ENCODE measurements at places on chromosomes 16 and 17.

DNA sequence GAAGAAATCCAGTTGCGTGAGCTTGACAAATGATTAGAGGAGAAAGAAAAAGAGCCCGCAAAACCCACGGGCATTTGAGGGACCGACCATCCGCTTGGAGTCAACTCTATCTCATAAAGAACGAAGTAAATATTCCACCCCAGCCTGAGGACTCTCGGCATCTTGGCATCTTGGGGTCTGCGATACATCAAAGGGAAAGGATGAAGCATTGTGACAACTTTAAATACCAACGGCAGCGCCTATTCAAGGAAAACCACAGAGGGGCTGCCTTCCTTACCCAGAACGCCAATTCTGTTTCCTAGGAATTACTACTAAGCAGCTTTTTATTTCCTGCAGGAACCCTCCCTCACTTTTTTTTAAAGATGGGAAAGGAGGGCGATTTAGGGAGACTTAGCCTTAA, 152.2 kb downstream of the FOXL1 start:
- DNase-seq = no peak

DNA sequence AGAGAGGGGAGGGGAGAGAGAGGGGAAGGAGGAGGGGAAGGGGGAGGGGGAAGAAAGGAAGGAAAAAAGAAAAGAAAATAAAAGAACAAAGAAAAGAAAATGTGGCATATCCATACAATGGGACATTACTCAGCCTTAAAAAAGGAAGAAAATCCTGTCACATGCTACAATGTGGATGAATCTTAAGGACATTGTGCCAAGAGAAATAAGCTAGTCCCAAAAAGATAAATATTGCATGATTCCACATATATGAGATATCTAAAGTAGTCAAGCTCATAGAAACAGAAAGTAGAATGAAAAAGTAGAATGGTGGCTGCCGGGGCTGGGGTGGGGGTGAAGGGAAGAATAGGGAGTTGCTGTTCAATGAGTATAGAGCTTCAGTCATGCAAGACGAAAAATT, 40.4 kb downstream of the CNGB1 start:
- no peak for DNase-seq

DNA sequence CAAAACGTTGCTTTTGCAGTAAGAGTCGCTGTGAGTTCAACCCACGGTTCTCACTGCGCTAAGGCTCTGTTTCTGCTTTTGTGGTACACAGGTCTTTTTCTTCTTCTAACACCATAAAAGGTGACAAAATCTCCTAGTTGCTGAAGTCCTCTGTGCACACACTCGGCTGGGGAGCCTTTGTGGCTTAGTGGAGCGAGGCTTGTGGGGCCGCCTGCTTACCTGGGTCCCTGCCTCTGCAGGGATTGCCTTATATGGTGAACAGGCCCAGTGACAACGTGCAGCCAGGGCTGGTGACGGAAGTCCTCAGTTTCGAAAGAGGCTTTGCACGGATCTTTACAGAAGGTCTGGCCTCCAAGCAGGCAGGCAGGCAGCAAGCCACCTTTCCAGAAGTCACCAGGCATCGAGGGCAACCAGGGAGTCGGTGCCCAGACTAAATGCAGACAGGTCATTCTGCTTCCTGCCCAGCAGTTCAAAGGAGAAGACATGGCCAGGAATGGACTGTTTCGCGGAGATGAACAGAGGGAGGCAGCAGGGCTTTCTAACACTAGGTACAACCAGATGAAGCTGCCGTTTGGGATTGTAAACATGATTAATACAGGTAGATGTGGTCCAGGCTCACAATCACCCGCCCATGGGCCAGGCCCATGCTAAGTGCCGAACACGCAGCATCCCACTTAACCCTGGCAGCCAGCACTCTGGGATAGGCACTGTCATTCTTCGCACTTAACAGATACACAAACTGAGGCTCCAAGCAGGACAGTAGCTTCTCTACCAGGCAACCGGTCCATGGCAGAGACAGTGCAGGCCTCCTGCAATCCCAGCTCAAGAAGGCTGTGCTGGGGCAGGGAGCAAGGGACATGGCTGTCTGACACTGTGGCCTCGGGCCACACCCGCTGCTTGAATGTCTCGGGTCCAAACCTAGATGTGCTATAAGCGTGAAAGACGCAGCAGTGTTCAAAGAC, 10.7 kb upstream of the MEAK7 start:
- no peak for DNase-seq

DNA sequence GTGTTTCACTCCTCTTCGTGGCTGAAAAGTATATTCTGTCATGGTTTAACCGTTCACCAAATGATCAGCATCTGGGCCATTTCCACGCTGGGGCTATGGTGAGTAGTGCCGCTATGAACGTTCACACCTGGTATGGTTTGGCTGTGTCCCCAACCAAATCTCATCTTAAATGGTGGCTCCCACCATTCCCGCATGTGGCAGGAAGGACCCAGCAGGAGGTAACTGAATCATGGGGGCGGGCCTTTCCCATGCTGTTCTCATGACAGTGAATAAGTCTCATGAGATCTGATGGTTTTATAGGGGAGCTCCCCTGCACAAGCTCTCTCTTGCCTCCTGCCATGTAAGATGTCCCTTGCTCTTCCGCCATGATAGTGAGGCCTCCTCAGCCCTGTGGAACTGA, 45.7 kb upstream of the ZNF469 start:
- no peak for DNase-seq

DNA sequence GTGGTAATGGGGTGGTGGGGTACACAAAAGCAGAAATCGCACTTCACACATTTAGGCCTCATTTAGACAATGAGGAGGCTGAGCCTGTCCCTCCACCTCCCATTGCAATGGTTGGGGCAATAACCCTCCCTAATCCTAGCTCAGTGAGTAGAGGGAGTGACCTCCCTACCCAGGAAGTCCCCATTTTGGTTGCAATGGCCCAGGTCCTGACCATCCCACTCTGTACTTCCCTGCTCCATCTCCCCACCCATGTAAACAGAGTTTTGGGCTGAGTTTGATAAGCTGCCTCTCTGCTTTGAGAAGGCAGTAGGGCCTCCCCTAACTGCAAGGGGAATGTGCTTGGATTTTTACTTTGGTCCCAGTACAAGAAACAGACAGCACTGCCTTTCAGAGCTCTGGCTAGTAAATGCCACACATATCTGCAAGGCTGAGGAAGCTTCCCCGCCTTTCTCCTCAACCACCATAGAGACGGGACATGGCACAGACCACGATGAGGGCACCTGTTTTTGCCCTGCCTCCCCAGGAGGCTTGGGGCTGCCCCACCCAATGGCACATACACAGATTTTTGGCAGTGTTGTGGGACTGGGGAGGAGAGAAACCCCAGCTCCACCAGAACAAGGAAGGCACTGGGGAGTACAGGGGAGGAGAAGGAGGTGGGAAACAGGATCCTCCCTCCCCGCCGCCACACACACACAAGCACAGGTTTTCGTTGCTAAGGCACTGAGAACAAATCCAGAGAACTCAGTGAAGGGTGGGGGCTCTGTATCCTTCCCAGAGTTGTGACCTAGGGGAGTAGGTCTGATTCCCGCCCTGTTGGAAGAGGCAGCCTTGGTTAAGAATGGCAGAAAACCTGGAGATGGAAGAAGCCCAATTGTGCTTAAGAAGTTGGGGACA, 7.3 kb downstream of the VAT1 start:
- DNase-seq = no peak

GRCh38 chr17:71052971-71053370, 883.6 kb downstream of the KCNJ2 start:
- no peak for DNase-seq

- DNase-seq = no peak
Observed at GRCh38 chr16:19348578-19349315, 63.2 kb downstream of the CLEC19A start.

- no peak for DNase-seq
Observed at GRCh38 chr16:86818671-86819532, 240.6 kb downstream of the FOXL1 start.

- no peak for DNase-seq
Observed at GRCh38 chr16:73877150-73877549, 419.5 kb upstream of the PSMD7 start.

- peak; percentile 92 for DNase-seq
Observed at GRCh38 chr17:68771867-68772515, 170.8 kb upstream of the FAM20A start.

- DNase-seq = no peak
Observed at GRCh38 chr16:7206469-7206868, 126.2 kb upstream of the RBFOX1 start.

GRCh38 chr16:27640277-27640600, 90.3 kb downstream of the KATNIP start:
- no peak for DNase-seq

- peak; percentile 17 for DNase-seq
Observed at GRCh38 chr16:79607587-79607986, 7.0 kb upstream of the MAF start.

DNA sequence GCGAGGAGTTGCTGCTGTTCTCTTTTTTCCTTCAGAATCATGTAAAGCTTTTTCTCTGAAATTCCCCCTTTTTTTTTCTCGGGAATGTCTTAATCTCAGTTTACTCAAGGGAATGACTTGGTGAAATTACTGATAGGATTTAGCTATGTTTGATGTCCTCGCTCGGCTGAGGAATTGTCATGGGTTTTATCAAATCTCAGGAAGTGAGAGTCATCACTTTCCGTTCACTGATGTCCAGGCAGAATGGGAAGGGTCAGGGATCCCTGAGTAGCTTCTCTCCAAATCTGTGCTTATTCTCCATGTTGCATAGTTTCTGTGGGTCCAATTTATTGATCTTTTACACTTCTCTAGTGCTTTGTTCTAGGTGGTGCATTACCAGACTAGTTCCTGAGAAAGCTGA, 6.3 kb downstream of the IGSF6 start:
- DNase-seq = no peak

DNA sequence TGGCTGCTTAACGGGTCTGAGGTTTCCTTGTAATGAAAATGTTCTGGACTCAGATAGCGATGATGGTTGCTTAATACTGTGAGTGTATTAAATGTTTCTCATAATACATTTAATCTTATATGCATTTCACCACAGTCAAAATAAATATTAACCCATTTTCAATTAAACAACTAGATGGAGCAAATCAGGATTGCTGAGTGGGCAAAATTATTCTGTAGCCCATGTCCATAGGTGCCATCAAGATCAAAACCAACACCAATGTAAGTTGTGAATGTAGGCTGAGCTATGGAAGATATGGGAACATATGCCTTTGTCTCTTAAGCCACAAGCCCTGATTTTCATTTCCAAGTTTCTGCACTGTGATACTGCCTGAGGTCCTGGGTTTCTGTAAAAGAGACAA, 572.6 kb upstream of the EEF2KMT start:
- no peak for DNase-seq

DNA sequence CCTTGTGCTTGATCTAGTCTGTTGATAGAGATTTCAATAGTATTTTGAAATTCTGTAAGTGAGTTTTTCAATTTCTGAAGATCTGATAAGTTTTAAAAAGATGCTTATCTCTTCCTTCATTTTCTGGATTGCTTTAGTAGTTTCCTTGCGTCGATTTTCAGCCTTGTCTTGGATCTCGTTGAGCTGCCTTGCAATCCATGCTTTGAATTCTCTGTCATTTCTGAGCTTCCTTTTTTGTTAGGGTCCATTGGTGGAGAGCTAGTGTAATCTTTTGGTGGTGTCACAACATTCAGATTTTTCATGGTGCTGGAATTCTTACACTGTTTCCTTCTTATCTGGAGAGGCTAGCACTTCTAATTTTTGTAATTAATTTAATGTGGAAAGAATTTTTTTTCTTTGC, 61.1 kb downstream of the SLFN11 start:
- DNase-seq = no peak

GRCh38 chr17:3913531-3914311, 2.5 kb downstream of the P2RX1 start:
- peak; percentile 81 for DNase-seq

DNA sequence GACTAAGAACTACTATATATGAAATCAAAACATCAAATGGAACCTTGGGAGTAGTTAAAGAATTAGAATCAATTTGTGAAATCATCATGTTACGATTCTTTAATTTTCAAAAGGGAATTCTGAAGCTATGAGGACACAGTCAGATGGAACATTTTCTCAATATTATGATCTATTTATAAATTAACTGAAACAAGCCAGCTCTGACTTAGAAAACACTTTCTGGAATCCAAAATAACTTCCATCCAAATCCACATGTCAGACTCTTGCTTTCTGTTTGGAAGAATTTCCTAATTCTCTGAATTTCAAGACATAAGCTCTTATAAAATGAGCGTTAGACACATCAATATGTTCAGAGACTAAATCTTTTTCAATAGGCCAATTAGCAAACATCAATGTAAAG, 737.7 kb upstream of the SOX9 start:
- no peak for DNase-seq

GRCh38 chr17:43445009-43445589, 38.7 kb upstream of the DHX8 start:
- no peak for DNase-seq

DNA sequence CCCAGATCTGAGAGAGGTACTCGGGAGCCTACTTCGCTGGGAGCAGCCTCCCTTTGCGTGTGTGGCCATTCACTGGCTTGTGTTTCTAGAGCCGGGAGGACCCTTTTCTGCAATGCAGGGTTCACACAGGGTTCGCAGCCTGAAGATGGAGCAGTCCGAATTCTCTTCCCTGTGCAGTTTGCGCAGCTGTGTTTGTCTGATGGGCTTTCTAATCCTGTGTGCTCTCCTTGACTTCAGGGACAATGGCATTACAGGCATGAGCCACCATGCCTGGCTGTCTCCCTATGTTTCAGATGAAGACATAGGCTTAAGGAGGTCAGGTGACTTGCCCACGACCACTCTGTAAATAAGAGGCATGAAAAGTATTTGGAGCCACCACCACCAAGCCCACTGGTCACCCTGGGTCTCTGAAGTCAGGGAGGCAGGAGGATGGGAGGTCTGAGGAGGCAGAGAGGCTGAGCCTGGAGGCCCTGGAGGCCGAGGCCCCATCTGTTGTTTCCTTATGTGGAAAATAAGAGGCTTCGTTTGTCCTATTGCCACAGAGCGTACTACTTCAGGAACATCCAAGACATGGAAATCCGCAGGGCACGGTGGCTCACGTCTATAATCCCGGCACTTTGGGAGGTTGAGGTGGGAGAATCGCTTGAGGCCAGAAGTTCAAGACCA, 5.0 kb upstream of the STH start:
- DNase-seq = no peak

Data from fibroblast of pulmonary artery (primary cell).